ENCODE measurements at places on chromosomes 4 and X.
A peak's percentile ranks its signal among the peaks of the same experiment; 100 is the strongest.

- peak; percentile 79 for DNase-seq
These were observed 8.7 kb upstream of the SLC25A4 start for GRCh38 chr4:185134307-185134869.

GRCh38 chr4:13984991-13985800, 357.7 kb upstream of the BOD1L1 start:
- DNase-seq = peak; percentile 91

- no peak for DNase-seq
These were observed 254.1 kb upstream of the KLF3 start for GRCh38 chr4:38409852-38410251.

DNA sequence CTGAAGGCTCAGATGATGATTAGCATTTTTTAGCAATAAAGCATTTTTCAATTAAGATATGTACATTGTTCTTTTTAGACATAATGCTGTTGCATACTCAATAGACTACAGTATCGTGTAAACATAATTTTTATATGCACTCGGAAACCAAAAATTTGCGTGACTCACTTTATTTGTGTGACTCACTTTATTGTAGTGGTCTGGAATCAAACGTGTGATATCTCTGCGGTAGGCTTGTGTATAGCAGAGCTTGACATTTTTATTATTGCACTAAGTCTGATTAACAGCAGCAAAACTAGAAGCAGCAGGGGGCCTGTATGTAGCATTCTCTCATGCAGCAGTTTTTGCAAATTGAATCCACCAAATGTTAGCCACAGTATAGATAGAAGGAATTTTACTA, 119.1 kb upstream of the PRDX4 start:
- DNase-seq = no peak

GRCh38 chr4:8558080-8558960, 21.9 kb upstream of the GPR78 start:
- no peak for DNase-seq

DNA sequence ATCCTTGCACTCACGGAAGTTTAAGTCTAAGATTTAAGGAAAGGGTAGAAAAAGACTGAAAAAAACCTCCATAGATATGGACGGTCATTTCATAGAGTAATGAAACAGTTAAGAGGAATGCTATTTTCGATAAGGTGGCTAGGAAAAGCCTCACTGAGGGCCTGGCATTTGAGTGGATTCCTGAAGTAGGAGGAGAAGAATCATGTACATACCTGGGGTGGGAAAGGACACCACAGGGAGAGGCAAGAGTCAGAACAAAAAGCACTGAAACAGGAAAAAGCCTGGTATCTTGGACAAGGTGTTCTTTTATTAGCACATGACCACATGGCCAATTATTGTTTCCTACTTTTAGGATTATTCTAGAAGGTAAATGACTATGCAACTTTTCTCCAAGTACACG, 547.2 kb upstream of the DIPK2B start:
- no peak for DNase-seq

GRCh38 chr4:144411700-144412099, 234.3 kb upstream of the HHIP start:
- no peak for DNase-seq

DNA sequence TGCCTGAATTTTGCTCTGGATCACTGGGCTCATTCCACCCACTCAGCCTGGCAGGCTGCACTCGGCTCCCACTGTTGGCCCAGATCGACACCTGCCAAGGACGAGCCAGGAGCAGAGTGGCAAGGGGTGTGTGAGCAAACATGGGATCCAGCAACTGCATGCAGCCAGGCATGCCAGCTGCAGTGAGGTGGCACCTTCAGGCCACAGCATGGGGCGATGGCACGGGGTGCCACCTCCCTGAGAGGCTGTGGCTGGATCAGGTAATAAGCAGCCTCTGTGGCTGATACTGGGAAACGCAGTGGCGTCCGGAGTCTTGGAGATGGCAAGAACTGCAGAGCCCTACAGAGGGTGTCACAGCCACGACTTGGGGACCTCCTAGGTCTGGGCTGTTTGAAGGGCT, 244.5 kb upstream of the FSTL5 start:
- DNase-seq = no peak

- DNase-seq = no peak
These were observed 196.8 kb upstream of the FSTL5 start for GRCh38 chr4:162360369-162361149.

- no peak for DNase-seq
These were observed 44.1 kb upstream of the TLR3 start for GRCh38 chr4:186024637-186025407.
